ENCODE measurements at places on chromosomes 1 and 21. TPM values are rescaled to one million over a fixed set of nuclear protein-coding genes. Genes with fewer than 3 reads are reported as not detected.

GRCh38 chr1:55786396-55786795 is 571.2 kb upstream of the USP24 start:
- no peak overlapping the region for H3K27ac ChIP-seq
- H3K4me3 ChIP-seq, result no peak overlapping the region
- no peaks in the 10 kb centered on the region for H3K27me3 ChIP-seq
- H3K36me3 ChIP-seq, result no peaks in the 10 kb centered on the region
- no peak for DNase-seq

- no peaks in the 10 kb centered on the region for H3K27me3 ChIP-seq
- H3K36me3 ChIP-seq, result no peaks in the 10 kb centered on the region
- no peaks in the 10 kb centered on the region for H3K4me1 ChIP-seq
- no peak overlapping the region for H3K4me3 ChIP-seq
- no peak overlapping the region for H3K27ac ChIP-seq
Measured at GRCh38 chr1:71522721-71523120, 441.9 kb upstream of the ZRANB2 start.

- DNase-seq, result no peak
- H3K4me3 ChIP-seq, result no peak overlapping the region
- H3K36me3 ChIP-seq, result no peaks in the 10 kb centered on the region
- H3K27me3 ChIP-seq, result no peaks in the 10 kb centered on the region
- no peak overlapping the region for H3K27ac ChIP-seq
Measured at GRCh38 chr1:154714638-154715037, 106.7 kb upstream of the ADAR start.

DNA sequence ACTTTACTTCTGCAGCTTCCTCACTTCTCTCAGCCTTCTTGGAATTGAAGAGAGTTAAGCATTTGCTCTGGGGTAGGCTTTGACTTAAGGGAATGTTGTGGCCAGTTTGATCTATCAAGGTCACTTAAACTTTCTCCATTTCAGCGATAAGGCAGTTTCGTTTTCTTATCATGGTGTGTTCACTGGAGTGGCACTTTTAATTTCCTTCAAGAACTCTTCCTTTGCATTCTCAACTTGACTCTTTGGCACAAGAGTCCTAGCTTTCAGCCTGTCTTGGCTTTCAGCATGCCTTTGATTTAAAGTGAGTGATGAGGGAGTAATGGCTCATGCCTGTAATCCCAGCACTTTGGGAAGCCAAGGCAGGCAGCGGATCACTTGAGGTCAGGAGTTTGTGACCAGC is 38.7 kb downstream of the HS2ST1 start:
- DNase-seq, result no peak
- no peak overlapping the region for H3K27ac ChIP-seq
- H3K4me3 ChIP-seq, result no peak overlapping the region
- H3K4me1 ChIP-seq, result peaks cover 8% of the 10 kb centered on the region
- H3K36me3 ChIP-seq, result no peaks in the 10 kb centered on the region

LYPLA2 gene
- 33.9 TPM for total RNA-seq

SLFNL1 gene
- total RNA-seq, result not detected
